ENCODE measurements at places on chromosomes 11 and 22.

DNA sequence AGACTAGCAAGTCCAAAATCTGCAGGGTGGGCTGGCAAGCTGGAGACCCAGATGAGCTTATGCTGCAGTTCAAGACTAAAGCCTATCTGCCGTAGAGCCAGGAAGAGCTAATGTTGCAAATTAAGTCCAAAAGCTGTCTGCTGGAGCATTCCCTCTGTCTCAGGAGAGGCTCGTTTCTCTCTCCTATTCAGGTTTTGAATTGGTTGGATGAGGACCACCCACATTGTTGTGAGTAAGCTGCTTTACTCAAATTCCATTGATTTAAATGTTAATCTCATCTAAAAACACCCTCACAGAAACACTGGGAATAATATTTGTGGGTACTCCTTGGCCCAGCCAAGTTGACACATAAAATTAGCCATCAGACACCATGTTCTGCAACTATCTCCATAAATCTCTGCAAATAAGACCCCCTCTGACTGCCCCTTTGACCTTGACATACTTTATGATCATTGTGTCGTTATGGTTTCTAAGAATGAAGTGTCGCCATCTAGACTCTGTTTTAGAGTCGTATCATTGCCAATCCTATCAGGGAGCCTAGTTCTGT, 16.8 kb upstream of the CUL5 start:
- no peak for DNase-seq

DNA sequence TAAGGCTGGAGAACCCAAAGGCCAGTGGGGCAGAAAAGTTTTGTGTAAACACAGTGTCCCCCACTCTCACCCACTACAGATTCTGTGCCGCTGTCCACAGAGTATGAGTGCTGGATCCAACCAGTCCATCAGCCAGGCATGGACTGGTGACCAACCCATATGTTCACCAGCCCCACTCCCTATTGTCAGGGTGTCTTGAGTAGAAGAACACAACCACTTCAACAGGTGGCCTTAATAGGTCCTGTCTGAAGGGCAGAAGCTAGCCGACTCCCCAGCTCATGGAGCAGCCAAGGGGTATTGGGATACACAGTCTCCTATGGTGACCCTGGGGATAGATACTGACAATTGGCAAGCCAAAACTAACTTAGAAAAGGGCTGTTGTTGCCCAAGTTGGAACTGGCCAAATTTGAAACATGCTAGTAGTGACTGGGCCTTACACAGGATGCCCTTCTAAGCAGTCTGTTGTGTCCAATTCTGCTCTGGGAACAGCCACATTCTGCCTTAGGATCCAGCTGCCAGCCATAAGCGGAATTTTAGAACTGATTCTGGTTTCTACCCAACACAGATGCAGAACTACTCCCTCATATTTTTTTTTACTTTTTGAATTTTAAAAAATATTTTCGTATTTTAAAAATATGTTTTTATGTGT, 19.8 kb upstream of the PGM2L1 start:
- DNase-seq, result no peak

GRCh38 chr11:96287822-96288439, 55.1 kb downstream of the MAML2 start:
- no peak for DNase-seq

- no peak for DNase-seq
These were observed 1179.8 kb downstream of the BRD1 start for GRCh38 chr22:48647606-48648515.

GRCh38 chr11:1760351-1761109, 3.2 kb downstream of the CTSD start:
- no peak for DNase-seq

- DNase-seq, result no peak
These were observed 10.1 kb upstream of the NEAT1 start for GRCh38 chr11:65412271-65413076.

- no peak for DNase-seq
These were observed 254.8 kb downstream of the GUCY1A2 start for GRCh38 chr11:106763501-106763900.

GRCh38 chr22:43798492-43798891, 13.6 kb downstream of the EFCAB6 start:
- no peak for DNase-seq

DNA sequence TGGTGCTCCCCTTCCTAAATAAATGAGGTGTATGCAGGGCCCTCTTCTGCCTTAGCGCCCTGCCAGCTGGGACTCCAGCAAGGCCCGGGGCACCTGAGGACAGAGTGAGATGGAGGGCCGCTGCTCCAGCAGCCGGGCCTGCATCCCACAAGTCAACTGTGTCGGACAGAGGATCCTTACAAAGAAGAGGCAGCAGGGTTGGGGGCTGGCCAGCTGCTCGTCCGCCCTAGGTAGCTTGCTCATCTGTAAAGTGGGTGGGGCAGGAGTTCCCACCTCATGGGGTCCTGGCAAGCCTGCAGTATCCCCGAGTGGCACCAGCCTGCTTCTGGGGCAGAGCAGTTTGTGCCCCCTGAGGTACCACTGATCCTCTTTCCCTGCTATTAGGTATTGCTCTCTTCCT, 7.6 kb downstream of the TMEM121B start:
- no peak for DNase-seq

- DNase-seq, result no peak
These were observed 35.2 kb downstream of the LRRC10B start for GRCh38 chr11:61543606-61544306.

GRCh38 chr11:44944181-44944852, 6.4 kb downstream of the TP53I11 start:
- no peak for DNase-seq

DNA sequence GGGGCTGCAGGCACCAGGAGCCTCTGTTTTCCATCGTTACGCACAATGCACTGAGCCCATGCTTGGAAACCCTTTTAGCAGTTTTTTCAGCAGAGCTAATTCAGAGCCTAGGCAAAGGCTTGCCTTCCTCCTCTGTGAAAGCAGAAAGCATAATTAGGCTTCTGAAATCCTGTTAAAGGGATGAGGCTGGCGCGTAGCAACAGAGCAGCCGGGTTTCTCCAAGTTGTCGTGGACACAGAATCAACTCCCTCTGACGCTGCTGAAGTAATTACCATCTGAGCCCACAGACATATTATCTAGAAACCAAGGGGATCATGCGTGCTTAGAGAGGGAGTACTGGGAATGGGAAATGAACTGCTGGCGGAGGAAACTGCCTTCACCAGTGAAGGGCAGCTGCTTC, 85.4 kb downstream of the MYO18B start:
- no peak for DNase-seq

All from stimulated activated CD4-positive, alpha-beta T cell treated with anti-CD3 and anti-CD28 coated beads, TNF-alpha, amount 100 ng/mL, for 48 hours (primary cell).